ENCODE measurements at places on chromosomes 16 and 17.

GRCh38 chr17:16085066-16085699 lies 85.6 kb downstream of the TTC19 start:
- peak; percentile 16 for DNase-seq

DNA sequence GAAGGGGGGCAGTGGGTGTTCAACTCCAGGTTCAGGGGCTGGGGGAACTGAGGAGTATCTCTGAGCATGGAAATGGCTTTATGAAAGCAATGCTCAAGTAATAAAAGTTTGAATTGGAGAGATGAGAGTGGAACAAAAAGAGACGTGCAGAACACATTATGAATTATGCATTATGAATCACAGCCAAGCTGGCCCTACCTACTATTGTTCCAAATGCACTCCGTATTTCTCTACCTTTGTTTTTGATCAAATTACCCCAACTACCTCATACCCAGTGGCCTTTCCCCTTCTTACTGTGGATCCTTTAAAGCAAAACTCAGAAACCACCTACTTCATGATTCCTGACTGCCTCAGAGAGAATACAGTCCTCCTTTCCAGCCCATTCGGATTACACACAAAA lies 38.1 kb downstream of the TEKT3 start:
- no peak for DNase-seq

DNA sequence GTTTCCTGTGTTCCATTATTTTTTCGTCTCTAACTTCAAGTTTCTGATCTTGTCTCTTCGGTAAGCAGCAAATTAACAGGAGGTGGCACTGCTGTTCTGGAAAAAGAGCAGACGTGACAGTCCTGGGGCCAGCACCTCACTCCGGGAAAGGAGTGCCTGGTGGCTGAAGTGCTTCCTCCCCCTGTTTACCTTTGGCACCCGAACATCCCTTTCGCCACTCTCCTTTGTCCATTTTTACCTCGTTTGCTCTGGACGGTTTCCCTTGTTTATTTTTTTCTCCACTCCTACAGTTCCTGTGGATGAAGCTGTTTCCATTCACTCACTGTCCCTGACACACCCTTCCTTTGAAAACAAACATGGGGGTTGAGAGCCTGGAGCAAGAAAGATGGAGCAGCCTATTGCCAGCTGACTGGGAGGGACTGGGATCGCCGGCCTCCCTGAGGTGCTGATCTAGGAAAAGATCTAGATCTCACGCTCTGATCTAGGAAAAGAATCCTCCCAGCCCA lies 12.6 kb downstream of the SAP30BP start:
- no peak for DNase-seq

- DNase-seq = no peak
Observed at GRCh38 chr16:27650073-27650701, 100.2 kb downstream of the KATNIP start.

GRCh38 chr17:68981288-68981687 lies 26.1 kb upstream of the ABCA8 start:
- DNase-seq = no peak

Data from AG04449 (cell line).